ENCODE measurements at places on chromosomes 11 and 22. TPM values are rescaled to one million over a fixed set of nuclear protein-coding genes. Genes with fewer than 3 reads are reported as not detected.

GRCh38 chr22:34210301-34210700, 290.0 kb upstream of the LARGE1 start:
- H3K36me3 ChIP-seq: no peaks in the 10 kb centered on the region
- H3K27me3 ChIP-seq: no peaks in the 10 kb centered on the region
- no peaks in the 10 kb centered on the region for H3K4me1 ChIP-seq
- no peak for DNase-seq
- H3K27ac ChIP-seq: no peak overlapping the region
- no peak overlapping the region for H3K4me3 ChIP-seq

DNA sequence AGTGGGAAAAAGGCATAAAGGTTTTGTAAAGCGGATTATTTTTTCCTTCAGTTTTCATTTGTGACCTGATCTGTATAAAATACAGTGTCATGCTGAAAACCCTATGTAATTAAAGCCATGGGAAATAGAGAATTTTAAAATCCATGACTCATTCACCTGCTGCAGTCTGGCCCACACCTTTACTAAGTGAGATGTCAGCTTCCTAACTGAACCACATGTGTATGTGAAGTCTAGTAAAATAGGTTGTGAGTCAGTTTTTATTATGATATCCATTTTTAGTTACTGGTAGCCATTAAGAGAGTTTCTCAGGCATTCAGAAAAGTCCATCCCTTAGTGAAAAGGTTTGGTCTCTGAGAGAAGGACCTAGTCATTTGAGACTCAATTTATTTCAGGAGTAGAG, 60.9 kb downstream of the TRIM44 start:
- no peaks in the 10 kb centered on the region for H3K27me3 ChIP-seq
- H3K36me3 ChIP-seq: no peaks in the 10 kb centered on the region
- no peak for DNase-seq
- no peak overlapping the region for H3K27ac ChIP-seq
- no peaks in the 10 kb centered on the region for H3K4me1 ChIP-seq
- H3K4me3 ChIP-seq: no peak overlapping the region

DNA sequence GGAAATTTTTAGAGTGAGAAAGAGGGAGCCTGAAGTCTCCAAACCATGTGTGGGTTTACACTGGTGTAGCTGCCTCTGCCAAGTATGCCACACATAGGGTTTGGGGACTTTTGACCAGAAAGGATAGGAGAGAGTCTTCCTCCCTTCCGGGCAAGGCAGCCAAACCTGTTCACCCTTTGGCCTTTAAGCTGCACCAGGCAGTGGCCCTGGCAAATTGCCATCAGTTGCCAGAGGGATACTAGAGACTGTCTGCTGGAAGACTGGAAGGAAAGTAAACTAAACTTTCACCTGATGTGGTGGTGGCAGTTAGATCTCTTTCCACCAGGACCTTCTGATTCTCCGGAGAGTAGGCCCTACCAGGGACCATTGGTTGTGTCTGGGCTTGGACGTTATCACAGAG, 1263.2 kb downstream of the FAM181B start:
- DNase-seq: peak; percentile 10
- H3K36me3 ChIP-seq: no peaks in the 10 kb centered on the region
- H3K27me3 ChIP-seq: no peaks in the 10 kb centered on the region
- no peak overlapping the region for H3K4me3 ChIP-seq
- no peaks in the 10 kb centered on the region for H3K4me1 ChIP-seq
- H3K27ac ChIP-seq: no peak overlapping the region

- DNase-seq: no peak
- H3K27me3 ChIP-seq: no peaks in the 10 kb centered on the region
- no peaks in the 10 kb centered on the region for H3K4me1 ChIP-seq
- H3K4me3 ChIP-seq: no peak overlapping the region
- no peak overlapping the region for H3K27ac ChIP-seq
Measured at GRCh38 chr11:94658386-94658785, 91.2 kb downstream of the PIWIL4 start.

DNA sequence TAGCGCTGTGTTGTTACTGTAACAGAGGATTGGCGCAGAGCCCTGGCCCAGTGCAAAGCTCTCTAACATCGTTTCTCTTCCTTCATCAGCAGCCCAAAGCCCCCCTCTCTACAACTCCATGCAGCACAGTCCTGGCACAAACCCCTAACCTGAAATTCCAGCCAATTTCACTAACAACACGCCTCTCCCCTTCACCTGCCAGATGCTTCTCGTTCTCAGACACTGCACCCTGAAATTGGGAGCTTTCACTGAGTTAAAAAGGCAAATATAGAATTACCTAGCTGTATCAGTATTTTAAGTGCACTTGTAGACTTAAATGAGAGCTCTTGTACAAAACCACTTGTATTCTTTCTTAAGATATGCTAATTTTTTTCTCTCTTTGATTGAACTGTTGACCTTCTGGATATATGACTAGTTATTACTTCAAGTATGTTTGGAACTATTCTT, 16.3 kb downstream of the GRAP2 start:
- no peak overlapping the region for H3K4me3 ChIP-seq
- no peak for DNase-seq
- peaks cover 9% of the 10 kb centered on the region for H3K27me3 ChIP-seq
- no peak overlapping the region for H3K27ac ChIP-seq
- peaks cover 8% of the 10 kb centered on the region for H3K4me1 ChIP-seq
- no peaks in the 10 kb centered on the region for H3K36me3 ChIP-seq

Gene MS4A5
- not detected for polyA plus RNA-seq

DNA sequence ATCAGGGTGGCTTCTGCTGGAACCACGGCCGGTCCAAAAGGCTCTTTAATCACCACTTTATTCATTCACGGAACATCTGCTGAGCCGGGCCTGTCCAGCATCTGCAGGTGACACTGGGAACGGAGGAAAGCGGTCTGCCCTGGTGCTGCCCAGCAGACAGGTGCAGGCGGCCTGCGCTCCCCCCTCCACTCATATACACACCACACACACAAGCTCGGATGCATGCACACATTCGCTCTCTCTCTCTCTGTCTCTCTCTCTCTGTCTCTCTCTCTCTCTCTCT, 736.9 kb downstream of the BRD1 start:
- no peak overlapping the region for H3K4me3 ChIP-seq
- H3K27me3 ChIP-seq: no peaks in the 10 kb centered on the region
- DNase-seq: no peak

GRCh38 chr11:70522593-70523311, 124.4 kb downstream of the CTTN start:
- no peaks in the 10 kb centered on the region for H3K27me3 ChIP-seq
- no peak overlapping the region for H3K27ac ChIP-seq
- no peak overlapping the region for H3K4me3 ChIP-seq
- no peaks in the 10 kb centered on the region for H3K36me3 ChIP-seq
- DNase-seq: no peak

GRCh38 chr11:3962406-3962840, 107.0 kb downstream of the STIM1 start:
- H3K4me1 ChIP-seq: no peaks in the 10 kb centered on the region
- H3K27me3 ChIP-seq: no peaks in the 10 kb centered on the region
- H3K27ac ChIP-seq: no peak overlapping the region
- no peak for DNase-seq

Gene OR52I1
- polyA plus RNA-seq: not detected

Gene MRGPRX3
- polyA plus RNA-seq: not detected

GRCh38 chr11:11036848-11037732, 179.2 kb upstream of the ZBED5 start:
- H3K4me3 ChIP-seq: no peak overlapping the region
- DNase-seq: peak; percentile 91
- H3K4me1 ChIP-seq: peaks cover 12% of the 10 kb centered on the region
- no peak overlapping the region for H3K27ac ChIP-seq
- no peaks in the 10 kb centered on the region for H3K27me3 ChIP-seq

Gene RFPL3
- polyA plus RNA-seq: not detected

GRCh38 chr11:57649826-57650738, at the start of gene YPEL4:
TSS of gene YPEL4 (minus strand) at chr11:57649912. CDS start at chr11:57647107, 2,805 bp downstream.
- H3K27me3 ChIP-seq: peaks cover 15% of the 10 kb centered on the region
- no peak within 1 kb of the TSS for H3K27ac ChIP-seq
- peak within 1 kb of the TSS; percentile 2 for H3K4me3 ChIP-seq
- H3K36me3 ChIP-seq: no peaks in the 10 kb centered on the region

GRCh38 chr11:88308576-88308975, 29.0 kb downstream of the CTSC start:
- H3K27ac ChIP-seq: no peak overlapping the region
- no peaks in the 10 kb centered on the region for H3K4me1 ChIP-seq
- DNase-seq: no peak
- no peaks in the 10 kb centered on the region for H3K27me3 ChIP-seq
- H3K36me3 ChIP-seq: no peaks in the 10 kb centered on the region
- no peak overlapping the region for H3K4me3 ChIP-seq

DNA sequence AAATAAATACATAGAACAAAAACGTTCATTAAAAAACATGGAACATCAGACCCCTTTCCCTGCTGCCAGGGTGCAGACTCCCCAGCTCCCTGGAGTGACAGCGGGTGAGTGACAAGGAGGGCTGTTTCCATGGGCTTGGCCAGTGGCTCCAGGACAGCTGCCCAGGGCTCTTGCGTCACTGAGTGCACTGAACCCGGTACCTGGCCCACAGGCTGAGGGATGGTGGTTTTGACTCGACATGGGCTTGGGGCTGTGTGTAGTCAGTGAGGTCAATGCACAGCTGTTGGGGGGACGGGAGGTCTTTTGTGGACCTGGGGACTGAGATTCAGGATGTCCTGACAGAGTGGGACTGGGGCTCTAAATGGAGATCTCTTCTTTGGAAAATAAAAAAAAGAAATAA, 142.1 kb upstream of the B3GAT1 start:
- H3K27me3 ChIP-seq: no peaks in the 10 kb centered on the region
- no peaks in the 10 kb centered on the region for H3K36me3 ChIP-seq
- no peak overlapping the region for H3K4me3 ChIP-seq
- no peak for DNase-seq

Data from hepatocyte (in vitro differentiated cells).